ENCODE measurements at places on chromosomes 16 and 17. TPM values are rescaled to one million over a fixed set of nuclear protein-coding genes. Genes with fewer than 3 reads are reported as not detected.
A peak's percentile ranks its signal among the peaks of the same experiment; 100 is the strongest.

GRCh38 chr16:67277294-67277998, 1.9 kb upstream of the PLEKHG4 start:
- no peak for DNase-seq

- DNase-seq: no peak
These were observed 5.1 kb downstream of the ARMC5 start for GRCh38 chr16:31464348-31464769.

DNA sequence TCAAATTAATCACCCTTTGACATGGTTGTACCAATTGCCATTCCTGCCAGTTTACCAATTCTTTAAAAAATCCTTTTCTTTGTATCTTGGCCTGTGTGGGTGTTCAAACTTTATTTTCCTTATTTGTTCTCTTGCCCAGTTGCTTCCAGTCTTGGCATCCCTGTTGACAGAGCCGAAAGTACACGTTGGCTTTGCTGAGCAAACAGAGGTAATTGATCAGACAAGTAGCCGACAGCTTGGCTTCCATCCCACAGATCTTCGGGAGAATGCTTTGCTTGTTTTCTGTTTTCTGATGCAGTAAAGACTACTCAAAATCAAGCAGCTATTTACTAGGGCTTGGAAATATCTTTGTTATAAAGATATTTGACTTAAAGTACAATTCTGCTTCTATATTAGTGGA, 506.8 kb upstream of the SALL1 start:
- no peak for DNase-seq

DNA sequence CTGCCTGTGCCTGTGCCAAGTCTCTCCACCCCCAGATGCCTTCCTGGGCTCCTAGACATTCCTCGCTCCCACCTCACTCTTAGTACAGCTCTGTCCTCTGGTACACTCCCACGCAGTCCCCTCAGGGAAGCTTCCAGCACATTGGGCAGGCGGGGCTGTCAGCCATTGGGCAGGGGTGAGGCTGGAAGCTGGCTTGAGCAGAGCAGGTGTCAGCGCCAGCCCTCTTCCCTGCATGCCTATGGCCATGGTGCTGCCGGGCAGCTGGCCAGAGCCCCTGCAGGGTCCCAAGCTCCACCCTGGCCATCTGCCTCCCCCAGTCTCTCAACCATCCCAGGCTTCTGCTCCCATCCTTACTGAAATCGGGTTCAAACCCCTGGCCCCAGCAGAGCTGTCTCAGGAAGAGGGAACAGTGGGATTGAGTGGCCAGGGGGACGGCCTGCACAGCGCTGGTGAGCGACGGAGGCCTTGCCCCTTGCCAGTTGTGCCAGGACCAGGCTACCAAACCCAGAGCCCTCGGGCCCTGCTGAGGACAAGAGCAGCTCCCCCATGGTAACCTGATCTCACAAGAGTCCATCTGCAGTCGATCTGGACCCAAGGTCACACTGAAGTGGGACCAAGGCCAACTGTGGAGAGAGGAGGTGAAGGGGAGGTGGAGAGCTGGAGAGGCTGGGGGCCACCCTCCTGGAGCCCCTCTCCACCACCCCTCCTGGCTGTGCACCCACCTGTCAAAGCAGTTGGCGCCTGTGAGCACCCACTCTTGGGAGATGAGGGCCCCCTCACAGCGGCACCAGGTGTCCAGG, 2.4 kb upstream of the B9D1 start:
- no peak for DNase-seq

GRCh38 chr17:62859146-62859545, 51.0 kb upstream of the MARCHF10 start:
- peak; percentile 90 for DNase-seq

GRCh38 chr17:10265100-10265810, 66.8 kb upstream of the GAS7 start:
- no peak for DNase-seq

Gene TRPV2
- 0.28 TPM for total RNA-seq

Gene FKBP10
- total RNA-seq: 336 TPM

Gene ZPBP2
- not detected for total RNA-seq

DNA sequence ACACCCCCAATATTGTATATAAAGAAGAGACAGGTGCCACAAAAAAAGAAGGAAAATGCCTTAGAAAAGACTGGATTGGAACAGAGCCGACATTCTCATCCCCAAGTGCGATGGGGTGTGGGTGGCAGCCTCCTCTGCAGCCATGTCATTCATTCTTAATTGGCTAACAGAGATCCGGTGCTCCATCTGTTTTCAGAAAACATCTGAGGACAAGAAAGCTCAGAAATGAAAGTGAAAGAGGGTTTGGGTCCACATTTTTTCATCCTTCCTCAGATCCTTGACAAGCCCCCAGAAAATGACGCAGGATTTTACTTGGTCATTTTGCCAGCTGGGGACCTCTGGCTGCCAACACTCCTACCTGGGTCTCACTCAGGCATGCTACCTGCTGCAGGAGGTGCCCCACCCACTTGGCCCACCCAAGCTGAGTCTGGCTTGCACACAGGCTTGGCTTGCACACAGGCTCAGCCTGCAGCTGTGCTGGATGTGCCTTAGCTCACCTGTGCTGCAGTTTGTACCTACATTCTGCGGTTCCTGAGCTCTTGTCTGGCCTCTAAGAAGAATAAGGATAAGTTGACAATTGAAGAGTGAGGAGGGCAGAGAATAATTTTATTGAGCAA, 21.9 kb downstream of the KIF2B start:
- DNase-seq: no peak

GRCh38 chr16:73383195-73383987, 335.5 kb upstream of the ZFHX3 start:
- DNase-seq: no peak

DNA sequence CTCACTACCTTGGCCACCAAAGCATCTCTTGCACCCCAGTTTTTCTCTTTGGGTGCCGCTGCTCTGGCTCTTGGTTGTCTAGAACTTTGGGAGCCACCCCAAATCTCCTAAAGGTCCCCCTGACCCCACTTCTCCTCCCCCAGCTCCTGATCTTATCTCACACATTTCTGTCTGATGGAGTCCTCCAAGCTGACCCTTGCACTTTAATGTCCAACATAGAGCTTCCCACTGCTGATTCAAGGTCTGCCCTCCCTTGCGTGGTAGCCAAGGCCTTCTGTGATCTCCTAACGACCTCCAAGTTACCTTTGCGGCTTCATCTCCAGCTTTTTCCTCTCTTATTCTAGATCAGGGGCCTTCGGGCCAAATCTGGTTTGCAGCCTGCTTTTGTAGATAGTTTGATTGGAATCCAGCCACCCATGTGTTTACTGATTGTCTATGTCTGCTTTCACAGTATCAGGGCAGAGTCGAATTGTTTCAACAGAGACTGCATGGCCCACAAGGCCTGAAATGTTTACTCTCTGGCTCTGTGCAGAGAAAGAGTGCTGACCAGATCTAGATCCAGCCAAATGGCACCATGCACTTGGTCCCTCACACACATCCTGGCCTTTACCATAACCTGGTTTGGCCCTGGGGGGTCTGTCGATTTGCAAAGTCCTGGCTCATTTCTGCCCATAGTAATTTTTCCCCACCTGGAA, 168.6 kb downstream of the HAPSTR1 start:
- DNase-seq: no peak

- DNase-seq: peak; percentile 43
These were observed 102.4 kb downstream of the ABCC12 start for GRCh38 chr16:48053418-48053745.

GRCh38 chr16:68082629-68083238, 2.4 kb upstream of the NFATC3 start:
- no peak for DNase-seq

DNA sequence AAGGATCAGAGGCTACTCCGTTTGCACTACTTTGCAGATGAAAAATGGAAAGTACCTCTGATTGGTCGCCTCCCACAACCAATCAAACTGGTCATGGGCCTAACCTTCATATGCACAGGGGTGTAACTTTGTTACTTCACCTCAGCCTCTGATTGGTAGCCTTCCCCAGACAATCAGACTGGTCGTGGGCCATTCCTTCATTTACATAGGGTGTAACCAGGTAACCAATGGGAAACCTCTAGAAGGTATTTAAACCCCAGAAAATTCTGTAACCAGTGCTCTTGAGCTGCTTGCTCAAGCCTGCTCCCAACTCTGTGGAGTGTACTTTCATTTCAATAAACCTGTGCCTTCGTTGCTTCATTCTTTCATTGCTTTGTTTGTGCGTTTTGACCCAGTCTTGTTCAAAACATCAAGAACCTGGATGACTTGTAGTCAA, 39.2 kb upstream of the USP22 start:
- DNase-seq: no peak

Gene NPB
- total RNA-seq: 2.3 TPM

DNA sequence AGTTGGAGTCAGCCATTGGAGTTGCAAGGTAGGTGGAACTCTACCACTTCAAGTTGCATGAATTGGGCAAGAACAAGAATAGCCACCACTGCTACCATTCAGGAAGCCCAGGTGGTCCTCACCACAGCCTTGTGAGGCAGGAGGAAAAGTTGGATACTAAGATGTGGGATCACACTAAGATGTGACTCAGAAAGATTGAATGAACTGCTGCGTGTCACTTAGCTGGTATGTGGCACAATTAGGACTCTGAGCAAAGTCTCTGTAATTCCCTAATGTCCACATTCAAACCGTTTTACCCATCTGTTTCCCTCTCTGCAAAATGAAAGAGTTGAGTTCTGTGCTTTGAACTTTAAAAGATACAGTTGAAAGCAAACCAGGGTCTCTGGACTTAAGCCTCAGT, 44.7 kb upstream of the HS3ST3A1 start:
- DNase-seq: no peak

GRCh38 chr16:64242492-64242891, 879.4 kb downstream of the CDH11 start:
- DNase-seq: peak; percentile 6

DNA sequence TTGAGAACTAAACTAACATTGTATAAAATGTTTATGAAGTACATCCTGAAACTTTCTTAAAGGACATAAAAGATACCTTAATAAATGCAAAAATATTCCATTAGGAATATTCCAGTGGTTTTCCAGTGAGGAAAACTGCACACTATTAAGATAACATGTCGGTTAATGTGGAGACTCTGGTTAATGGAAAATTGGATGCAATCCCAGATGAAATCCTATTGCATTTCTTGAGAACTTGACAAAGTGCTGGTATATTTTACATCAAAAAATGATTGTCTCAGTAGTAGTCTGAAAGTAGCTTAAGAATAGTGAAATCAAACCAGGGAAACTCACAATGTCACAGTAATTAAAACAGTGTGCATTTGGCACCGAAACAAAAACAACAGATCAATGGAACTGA, 202.5 kb upstream of the MON1B start:
- no peak for DNase-seq

Gene NEUROD2
- total RNA-seq: not detected

Gene UTS2R
- 10.8 TPM for total RNA-seq

Gene CAVIN1
- 47.7 TPM for total RNA-seq

GRCh38 chr17:51425773-51426172, 165.4 kb downstream of the UTP18 start:
- no peak for DNase-seq

Gene HOXB7
- not detected for total RNA-seq

Gene MPO
- not detected for total RNA-seq

- no peak for DNase-seq
These were observed 970 bp upstream of the HSD11B2 start for GRCh38 chr16:67429799-67430503.
